Activated CD8-positive, alpha-beta T cell treated with anti-CD3 and anti-CD28 coated beads for 36 hours (primary cell): ENCODE measurements at places on chromosomes 7 and 10.

- DNase-seq, result no peak
Observed at GRCh38 chr10:116486770-116487448, 58.8 kb upstream of the PNLIP start.

DNA sequence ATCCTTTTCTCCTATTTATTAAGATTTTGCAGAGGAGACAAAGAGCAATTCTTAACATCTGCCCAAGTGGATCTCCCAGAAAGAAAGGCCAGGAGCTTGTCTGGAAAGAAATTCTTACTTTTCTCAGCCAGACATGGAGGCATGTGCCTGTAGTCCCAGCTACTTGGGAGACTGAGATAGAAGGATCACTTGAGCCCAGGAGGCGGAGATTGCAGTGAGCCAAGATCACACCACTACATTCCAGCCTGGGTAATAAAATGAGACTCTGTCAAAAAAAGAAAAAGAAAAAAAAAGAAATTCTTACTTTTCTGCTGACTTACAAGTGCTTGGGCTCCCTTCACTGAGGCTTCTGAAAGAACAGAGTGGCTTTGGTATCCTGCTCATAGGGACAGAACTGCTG is 2.4 kb upstream of the CYP3A43 start:
- no peak for DNase-seq

DNA sequence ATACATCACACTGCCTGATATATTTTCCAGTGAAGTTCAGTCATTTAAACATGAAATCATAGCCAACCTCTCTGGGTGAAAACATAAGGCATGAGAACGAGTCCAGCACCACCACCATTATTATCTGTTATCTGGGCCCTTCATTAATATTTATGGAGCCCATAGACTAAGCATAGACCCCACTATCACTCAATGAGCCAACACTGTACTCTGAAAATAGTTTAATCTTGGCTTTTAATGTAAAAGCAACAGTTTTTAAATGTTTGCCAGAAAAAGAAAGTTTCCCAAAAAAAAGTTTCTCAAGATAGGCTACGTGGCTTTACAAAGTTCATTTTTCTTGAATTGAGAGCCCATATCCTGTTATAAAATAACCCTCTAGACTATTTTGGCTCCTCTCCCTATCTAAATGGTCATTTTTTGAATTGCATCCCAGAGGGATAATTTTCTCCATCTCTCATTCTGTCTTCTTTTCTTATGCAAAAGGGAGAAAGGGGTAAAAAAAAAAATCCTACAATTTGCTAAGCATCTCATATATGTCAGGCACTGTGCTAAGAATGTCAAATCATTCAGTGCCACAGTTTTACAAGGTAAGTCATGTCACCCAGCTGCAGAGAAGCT is 66.1 kb downstream of the FZD1 start:
- no peak for DNase-seq

GRCh38 chr10:102300278-102300843 is 55.0 kb downstream of the GBF1 start:
- no peak for DNase-seq

DNA sequence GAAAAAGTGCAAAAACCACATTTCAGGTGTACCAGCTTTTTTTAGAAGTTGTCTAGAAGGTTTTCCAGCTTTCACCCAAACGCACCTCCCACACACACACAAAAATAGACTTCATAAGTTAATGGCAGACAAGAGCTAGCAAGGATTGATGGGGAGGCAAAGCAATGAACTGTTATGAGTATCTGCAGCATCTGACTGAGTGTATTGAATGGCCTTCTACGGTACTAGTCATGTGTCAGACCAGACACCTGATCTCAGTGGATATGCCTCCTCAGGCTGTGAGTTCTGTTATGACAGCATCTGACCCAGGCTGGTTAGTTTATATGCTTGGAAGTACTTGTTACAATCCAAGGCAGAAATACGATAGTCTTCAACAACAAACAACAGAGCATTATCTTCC is 406.1 kb upstream of the AUTS2 start:
- DNase-seq, result no peak

DNA sequence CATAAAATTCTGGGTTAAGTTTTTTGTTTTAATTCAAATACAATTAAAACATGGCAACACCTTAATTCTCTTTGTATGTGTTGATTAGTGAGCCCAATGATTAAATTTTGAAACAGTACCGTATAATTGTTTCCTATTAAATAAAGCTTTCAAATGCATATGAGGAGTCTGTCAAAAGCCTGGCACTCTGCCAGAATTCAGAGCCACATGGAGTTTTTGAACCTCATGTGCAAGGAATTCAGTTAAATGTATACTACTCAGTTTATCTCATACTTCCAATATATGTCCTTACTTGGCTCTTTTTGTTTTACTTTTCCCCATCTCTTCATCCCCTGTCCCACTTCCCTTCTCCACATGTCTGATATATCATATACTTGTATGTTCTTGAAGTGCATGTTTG is 165.6 kb upstream of the FAM3C start:
- DNase-seq, result no peak

GRCh38 chr7:70694434-70694970 is 437.4 kb upstream of the GALNT17 start:
- no peak for DNase-seq

DNA sequence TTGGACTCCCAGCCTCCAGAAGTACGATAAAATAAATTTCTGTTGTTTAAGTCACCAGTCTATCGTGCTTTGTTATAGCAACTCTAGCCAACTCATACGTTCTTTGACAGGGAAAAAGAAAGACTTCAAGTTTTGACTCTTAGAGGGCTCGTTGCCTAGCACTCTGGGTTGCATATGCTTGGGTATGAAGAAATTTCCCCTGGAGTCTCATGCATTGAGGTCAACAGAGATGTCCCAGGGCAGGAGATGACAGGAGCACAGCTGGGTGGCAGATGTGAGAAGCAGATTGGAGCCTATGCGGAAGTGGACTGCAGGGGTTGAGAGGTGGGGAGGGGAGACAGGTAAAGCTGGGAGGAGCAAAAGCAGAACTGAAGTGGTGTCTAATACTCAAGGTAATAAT is 63.3 kb upstream of the JAZF1 start:
- no peak for DNase-seq

DNA sequence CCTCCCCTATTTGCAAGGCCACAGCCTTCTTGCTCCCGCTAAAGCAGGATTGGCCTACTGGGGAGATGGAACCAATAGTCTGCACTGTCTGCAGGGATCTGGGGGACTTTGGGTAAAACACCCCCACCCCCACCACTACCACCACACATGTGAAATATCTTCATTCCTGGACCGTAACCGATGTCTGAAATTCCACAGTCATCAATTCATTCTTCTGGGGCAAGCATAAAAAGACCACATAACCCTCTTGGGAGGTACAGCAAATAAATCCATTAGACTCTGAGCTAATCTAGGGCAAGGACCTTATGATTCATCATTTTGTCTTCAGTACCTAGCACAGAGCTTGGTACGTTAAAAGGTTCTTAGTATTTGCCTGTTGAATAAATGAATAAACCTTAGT is 307.8 kb downstream of the GPAM start:
- DNase-seq, result no peak

DNA sequence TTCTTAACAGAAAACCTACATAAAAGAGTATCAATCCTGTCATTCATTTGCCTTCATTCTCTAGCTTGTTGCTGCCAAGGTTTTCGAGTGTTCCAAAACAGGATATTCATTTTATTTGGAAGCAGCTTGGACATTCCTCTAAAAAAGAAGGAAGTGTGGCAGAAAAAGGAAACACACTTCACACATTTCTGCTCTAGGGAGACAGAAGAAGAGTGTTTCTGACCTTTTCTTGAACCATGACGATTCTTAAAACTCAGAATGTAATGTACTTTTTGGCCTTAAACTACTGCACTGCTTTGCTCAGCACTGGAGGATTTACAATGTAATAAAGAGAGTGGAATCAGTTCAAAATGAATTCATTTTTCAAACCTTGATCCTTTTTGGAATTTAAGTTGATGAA is 81.3 kb downstream of the SEMA3A start:
- no peak for DNase-seq

DNA sequence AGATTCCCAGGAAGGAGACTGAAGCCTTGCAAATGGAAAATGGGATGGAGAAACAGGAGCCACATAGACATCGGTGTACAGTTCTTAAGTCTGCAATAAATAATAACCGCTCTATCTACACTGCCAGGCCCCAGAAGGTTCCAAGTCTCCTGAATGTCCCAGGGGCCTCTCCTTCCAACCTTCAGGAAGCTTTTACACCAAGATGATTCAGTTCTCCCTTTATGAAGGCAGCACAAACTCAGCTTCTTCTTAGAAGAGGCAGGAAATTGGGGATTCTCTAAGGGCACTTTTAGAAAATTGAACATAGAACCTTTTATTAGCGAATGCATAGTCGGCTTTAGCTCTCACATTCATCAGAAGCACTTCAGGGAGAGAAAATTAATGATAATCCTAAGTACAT is 130.8 kb upstream of the LYZL1 start:
- no peak for DNase-seq

DNA sequence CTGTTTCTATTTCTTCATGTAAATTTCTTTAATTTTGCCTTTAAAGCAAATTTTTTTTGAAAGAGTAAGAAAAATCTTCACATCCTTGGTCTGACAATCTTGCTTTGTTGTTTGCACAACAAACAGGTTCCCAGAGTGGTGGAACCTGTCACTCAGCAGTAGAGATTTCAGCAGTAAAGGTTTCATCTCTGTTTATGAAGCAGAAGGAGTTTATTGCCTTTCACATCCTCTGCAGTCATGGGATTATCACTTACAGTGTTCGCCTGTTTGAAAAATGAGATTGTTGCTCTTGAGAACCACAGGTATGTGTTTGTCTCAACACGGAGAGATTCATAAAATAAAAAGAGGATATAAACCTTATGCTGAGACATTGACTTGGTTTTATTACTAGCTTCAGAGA is 342.6 kb downstream of the IPMK start:
- no peak for DNase-seq

DNA sequence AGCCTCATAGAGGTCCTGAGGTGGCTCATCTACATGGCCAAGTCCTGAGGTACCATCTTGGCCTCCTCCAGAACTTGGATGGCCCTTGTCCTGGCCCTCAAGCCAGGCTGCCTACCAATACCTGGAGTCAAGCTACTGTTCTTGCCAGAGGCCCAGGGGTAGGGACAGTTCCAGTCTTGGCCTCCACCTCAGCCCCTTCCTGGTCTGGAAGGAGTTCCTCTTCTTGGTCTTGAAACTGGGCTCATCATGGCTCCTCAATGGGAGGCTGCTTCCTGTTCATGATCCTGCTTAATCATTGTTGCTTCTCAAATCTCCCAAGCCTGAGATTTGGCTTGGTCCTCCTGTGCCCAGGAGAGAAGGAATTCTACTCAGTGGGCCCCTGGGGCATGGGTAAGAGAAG is 3.9 kb downstream of the HPS6 start:
- DNase-seq, result no peak

- DNase-seq, result no peak
Observed at GRCh38 chr10:5643346-5644067, 22.9 kb downstream of the ASB13 start.

GRCh38 chr10:99733366-99733765 is 1.3 kb downstream of the CUTC start:
- DNase-seq, result no peak

- DNase-seq, result no peak
Observed at GRCh38 chr10:68506411-68506810, 20.9 kb downstream of the SLC25A16 start.

GRCh38 chr10:22604344-22605126 is 109.8 kb downstream of the PIP4K2A start:
- no peak for DNase-seq

- no peak for DNase-seq
Observed at GRCh38 chr7:113120647-113121046, 2.3 kb upstream of the SMIM30 start.

- no peak for DNase-seq
Observed at GRCh38 chr10:58019863-58020537, 247.7 kb downstream of the IPMK start.

- no peak for DNase-seq
Observed at GRCh38 chr7:17586711-17587110, 288.3 kb downstream of the AHR start.

GRCh38 chr7:70595370-70595754 is 536.6 kb upstream of the GALNT17 start:
- no peak for DNase-seq

DNA sequence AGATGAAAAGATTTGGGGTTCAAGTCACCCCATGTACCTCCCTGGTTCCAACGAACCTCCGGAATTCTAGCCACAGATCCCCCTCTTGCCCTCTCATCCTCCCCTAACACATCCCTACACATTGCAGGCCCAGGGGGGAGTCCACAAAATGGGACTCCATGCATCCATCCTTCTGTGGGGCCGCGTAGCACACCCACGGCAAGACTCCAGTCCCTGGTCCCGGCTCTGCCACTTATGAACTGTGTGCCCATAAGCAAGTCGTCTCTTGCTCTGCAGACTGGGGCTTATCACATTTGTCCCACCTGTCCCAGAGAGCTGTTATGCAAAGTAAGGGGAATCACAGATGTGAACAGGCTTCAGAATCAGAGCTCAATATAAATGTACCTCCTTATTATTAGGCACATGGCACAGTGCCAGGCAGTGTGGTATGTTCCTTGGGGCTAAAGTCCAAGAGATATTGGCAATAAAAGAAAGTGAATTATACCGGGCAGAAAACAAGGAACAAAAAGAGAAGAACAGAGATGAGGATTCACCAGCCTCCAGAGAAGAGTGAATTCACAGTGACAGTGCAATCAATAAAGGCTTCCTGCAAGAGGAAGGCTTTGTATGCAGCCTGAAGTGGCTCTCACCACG is 73.9 kb downstream of the KCNMA1 start:
- DNase-seq, result no peak
